Effector memory CD4-positive, alpha-beta T cell (primary cell): ENCODE measurements at places on chromosomes 11 and 22.

DNA sequence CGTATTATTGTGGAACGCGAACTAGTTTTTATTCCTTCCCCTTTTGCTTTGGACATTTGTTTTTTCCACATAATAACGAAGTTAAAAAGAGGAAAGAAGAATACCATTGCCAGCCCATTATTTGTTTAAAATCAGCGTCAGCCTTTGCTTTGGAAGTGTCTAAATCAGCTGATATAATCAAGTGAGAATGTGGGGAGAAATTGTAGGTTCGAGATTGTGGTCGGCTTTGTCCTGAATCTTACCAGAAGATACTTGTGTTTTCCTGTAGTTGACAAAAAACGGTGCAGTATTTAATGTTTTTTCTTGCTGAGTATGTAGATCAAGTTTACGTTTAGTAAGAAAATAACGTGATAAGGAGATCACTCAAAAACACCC lies 935 bp downstream of the ZNF143 start:
- no peak for DNase-seq

DNA sequence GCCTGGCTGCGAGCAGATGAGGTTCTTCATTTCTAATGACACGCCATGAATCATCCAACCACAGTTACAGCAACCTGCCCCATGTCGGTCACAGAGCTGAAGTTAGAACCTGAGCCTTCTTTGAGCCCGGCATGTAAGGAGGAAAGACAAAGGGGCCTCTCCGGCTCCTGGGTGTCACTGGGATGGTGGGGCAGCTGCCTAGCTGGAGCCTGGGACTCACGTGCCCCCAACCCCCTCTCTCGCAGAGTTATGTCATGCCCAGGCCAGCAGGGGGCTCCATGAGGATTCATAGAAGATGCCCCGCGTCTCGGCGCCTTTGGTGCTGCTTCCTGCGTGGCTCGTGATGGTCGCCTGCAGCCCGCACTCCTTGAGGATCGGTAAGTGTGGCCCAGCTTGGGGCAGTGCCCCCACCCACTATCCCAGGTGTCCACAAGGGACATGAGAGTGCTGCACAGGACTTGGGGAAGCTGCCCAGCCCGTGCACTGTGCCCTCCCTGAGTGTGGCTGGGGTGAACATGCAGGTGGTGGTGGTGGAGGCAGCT lies 148.5 kb downstream of the GRIK4 start:
- DNase-seq = no peak

- no peak for DNase-seq
Observed at GRCh38 chr22:42462016-42462415, 29.8 kb upstream of the NFAM1 start.

GRCh38 chr22:20764729-20765128 lies 9.2 kb upstream of the SERPIND1 start:
- DNase-seq = no peak

DNA sequence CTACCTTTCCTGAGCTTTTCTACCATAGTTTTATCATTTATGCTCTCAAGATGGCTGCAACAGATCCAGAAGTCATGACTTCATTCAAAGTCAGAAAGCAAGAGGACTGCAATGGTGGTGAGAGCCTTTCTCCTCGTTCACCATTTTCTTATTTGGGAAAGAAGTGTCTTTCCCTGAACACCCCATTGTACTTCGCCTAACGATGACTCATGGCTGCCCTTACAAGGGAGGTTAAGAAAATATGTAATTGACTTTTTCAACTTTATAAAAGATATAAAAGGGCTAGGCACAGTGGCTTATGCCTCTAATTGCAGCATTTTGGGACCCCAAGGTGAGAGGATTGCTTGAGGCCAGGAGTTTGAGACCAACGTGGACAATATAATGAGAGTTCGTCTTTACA lies 541.7 kb downstream of the METTL15 start:
- no peak for DNase-seq

DNA sequence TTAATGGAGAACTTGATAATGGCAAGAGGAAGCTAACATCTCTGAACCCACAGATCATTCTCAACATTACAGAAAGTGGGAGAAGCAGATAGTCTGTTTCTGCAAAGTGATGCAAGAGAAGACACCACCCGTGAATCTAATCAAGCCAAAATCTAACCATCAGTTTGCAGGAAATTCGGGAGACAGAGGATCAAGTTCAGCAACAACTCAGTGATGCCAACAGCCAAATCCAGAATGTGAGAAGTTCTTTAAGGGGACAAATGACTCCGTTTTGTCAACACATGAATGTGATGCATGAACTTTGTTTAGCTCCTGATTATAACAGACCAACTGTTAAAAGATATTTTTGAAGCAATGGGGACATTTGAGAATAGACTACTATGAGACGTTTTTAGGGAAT lies 95.2 kb upstream of the LDLRAD3 start:
- no peak for DNase-seq

DNA sequence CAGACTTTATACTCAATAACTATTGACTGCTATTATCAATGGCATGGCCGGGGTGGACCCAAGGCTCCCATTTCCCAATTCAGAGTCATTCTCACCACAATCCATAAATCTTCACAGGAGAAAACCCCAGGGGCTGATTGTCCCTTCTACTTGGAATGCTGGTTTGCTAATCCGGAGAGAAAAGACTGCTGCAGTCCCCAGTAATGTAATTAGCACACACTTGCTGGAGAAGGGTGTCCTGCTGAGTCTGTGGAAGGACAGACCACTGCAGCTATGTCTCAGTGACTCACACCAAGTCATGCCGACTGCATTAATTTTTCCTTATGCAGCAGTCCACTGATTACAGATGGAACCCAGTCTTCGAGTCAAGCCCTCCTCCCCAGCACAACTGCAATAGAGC lies 5.9 kb upstream of the ETS1 start:
- no peak for DNase-seq

DNA sequence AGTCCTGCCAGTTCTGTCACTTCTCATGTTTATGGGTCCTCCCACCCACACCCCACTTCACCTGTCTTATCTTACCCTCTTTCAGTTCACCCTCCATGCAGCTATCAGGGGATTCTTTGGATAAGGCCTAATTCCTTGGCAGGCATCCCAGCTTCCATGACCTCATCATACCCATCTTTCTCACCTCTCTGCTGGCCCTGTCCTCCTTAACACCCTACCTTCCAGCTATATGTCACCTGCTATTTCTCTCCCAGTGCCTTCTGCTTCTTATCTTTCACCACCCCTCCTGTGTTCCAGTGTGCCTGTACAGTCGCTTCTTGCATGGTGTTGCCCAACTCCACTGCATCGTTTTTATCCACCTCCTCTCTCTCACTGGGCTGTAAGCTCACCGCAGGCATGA lies 28.3 kb downstream of the SNU13 start:
- no peak for DNase-seq

GRCh38 chr11:8641332-8641731 lies 41.1 kb downstream of the TRIM66 start:
- DNase-seq = no peak

- DNase-seq = no peak
Observed at GRCh38 chr11:22671751-22672150, 5.3 kb downstream of the GAS2 start.

DNA sequence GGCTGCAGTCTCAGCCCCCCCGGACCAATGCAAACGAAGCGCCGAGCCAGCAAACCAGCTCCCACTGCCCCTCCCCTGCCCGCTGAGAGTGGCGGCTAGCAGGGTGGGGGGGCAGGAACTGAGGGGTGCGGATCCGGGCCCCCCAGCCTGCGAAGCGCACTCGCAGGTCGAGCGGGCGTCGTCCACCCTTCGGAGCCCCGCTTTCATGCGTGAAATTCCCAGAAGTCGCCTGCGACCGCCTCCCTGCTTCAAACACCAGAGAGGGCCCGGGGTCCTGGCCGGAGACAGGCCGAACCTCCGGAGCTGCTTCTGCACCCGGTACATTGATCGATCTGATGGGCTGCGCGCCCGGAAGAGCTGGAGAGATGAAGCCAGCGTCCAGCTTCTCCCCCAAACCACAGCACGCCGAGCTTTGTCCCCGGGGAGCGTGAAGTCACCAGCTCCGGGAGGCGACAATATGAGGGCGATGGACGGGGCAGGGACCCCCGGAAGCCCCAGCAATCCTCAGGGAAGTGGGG lies 646 bp upstream of the PATZ1 start:
- no peak for DNase-seq

DNA sequence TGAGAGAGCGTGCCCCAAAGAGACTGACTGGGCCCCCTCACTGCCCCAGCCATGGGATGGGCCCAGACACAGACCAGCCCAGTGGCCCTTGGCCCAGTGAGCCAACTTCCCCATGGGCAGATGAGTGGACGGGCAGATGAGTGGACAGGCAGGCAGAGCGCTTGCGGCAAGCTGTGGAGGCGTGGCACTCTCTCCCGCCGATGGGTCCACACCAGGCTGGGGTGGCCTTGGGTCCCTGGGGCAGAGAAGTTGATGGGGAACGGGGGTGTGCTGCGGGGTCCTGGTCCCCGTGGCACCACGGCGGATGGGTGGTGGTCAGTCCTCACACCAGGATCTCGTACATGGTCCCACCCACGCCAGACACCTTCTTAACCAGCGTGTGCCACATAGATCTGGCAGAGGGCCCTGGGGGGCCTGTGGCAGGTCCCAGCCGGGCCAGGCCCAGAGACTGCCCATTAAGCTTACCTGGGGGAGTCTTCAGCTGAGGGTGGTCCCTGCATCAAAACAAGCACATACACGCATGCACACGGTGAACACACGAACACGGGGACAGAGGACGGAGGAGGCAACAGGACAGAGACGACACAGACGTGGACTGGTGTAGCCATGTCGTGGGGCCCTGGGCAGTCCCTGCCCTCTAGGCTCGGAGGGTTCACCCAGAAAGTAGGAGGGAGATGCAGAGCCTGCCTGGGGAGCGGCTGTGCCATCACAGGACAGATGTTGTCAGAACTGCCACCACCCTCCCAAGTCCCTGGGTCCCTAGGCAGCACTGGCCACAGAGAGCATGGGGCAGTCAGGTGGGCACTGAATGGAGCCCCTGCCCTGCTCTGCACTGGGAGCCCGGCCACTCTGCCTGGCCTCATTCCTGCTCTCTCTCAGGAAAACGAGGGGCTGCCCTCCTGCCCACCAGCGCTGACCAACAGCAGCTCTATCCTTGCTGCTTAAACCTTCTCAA lies 182.2 kb downstream of the IGLL1 start:
- DNase-seq = no peak

GRCh38 chr22:21759646-21760376 lies 24.2 kb upstream of the YPEL1 start:
- DNase-seq = no peak

DNA sequence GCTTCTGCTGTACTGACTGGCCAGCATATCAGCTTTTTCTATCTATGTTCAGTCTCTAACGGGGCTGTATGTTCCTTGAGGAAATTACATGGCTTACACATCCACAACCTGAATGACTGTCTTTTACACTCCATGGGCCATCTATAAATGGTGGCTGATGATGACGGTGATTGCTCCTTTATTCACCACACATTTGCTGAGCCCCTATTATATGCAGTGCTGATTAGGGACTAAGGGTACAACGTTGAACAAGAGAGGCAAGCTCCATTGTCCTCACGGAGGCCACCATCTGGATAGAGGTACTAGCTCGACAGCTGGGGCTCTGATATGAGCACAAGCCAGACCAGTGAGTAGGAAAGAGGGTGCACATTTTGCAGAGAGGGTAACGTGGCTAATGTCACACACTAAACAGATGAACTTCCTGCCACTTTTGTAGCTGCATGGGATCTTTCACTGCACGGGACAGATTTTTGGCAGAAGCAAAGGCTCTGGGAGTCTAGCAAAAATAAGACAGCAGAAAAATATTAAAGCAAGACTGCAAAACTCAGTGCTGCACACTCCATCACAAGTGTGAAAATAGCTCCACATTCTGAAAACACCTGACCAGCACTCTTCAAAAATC lies 30.6 kb downstream of the DRD2 start:
- no peak for DNase-seq

GRCh38 chr11:47468598-47469214 lies 19.8 kb upstream of the RAPSN start:
- DNase-seq = no peak

DNA sequence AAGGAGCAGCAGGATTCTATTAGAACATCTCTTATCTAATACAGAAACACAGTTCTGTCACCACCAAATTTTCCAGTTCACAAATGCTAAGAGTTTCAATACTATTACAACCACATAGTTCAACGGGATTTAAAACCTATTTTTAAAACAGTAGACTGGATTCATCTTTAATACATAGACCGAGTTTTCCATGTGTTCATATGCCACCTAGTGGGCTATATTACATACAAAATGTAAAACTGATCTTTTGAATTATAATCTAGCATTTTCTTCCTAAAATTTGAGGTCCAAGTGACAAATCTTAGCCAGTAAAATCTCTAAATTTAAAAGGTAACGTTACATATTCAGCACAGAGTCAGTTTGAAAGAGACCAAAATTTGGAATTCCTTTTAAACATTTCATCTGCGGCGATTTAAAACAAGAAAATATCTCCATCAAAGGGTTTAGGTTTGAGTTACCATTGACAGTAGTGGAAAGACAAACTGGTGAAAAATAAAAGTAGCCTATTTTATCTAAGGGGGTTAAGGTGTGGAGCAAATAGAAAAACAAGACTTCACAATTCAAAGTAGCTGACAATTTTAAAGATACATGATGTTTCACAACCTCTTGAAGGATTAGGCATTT lies 269.3 kb upstream of the MPPED2 start:
- DNase-seq = no peak

DNA sequence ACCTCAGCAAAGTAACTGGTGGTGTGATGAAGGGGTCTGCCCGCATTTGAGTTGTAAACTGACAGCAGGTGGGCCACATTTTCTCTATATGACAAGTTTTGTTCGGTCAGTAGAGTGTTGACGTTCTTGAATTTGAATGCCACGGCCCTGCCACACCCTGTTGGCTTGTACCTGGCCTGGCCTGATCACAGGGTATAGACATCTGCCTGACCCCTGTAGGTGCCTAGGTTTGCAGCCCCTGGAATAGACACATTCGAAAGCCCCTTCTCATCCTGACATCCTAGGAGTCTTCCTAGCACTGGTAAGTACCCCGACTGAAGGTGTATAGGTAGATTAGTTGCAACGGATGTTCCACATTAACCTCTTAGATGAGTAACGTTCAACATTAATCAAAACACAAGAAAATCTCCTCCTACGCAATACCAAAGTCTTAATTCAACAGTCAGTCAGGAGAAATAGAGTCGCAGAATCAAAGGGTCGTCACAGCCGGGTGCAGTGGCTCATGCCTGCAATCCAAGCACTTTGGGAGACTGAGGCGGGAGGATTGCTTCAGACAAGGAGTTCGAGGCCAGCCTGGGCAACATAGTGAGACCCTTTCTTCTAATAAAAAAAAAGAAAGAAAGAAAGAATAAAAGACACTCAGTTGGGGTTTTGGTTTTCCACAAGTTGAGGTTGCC lies 43.6 kb upstream of the CD5 start:
- DNase-seq = no peak
